ENCODE measurements at places on chromosomes 2 and 18. TPM values are rescaled to one million over a fixed set of nuclear protein-coding genes. Genes with fewer than 3 reads are reported as not detected.
A peak's percentile ranks its signal among the peaks of the same experiment; 100 is the strongest.

Gene ANKRD30B
- total RNA-seq = not detected

Gene HOXD1
- 4.6 TPM for total RNA-seq

Gene CHRNG
- total RNA-seq = not detected

DNA sequence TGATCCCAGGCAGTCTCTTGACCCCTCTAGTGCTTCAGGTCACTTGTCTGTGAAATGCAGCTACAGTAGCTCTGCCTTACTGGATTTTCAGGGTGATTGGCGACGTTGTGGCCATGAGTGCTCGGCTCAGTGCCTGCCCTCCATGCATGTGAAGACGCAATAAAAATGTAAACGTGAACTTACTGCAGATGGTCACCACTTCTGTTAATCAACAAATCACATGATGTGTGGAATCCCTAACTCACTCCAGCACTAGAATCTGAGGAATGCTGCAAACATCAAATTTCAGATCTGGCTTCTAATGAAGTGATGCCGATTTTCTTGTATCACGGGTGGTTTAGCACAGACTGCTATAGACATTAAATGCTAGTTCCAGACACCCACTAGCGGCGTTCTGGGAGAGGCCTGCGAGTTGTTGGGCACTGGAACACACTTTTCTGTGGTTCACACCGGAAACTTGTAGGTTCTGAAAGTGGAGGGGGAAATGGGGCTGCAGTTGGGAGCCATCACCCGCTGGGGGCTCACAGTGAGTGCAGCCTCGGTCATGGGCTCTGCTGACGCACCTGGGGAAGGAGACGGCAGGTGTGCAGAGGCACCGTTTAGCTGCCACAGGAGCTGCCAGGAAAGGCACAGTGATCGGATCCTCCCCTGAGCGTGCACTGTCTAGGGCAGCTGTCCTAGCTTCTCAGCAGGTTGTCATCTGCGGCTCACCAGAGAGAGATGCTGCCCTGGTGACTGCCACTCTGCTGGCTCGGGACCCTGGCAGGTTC is 6.5 kb downstream of the CNDP1 start:
- DNase-seq = no peak

GRCh38 chr2:42971947-42972736 is 179.8 kb upstream of the HAAO start:
- no peak for DNase-seq

GRCh38 chr2:216423071-216423470 is 10.8 kb downstream of the SMARCAL1 start:
- DNase-seq = no peak

DNA sequence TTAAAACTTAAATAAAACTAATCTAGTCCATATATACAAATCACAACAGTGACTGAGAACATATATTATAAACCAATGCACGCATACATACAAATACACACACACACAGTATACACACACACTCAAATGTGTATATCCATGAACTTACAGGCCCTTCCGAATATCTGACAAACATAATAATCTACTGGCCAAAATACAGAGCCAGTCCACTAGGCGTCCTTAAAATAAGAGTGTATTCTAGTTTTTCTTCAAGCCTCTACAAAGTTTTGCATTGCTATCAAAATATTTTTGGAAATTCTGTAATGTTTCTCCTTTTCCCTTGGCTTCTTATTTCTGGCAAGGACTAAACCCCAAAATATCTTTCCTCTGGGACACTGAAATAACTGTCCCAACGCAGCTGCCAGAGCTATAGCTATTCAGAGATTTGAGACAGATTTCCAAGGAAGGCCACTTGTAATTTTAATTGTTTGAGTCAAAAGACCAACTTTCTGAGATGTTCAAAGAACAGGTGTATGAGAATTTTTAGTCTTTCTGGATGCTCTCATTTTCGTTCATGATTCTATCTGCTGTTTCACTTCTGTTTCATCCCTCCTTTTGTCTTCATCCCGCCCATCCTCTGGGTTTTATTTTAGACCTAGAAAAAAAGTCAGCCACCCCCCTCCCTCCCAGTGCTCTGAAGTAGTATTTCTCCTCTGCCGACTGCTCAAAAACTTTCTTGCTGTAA is 24.1 kb upstream of the SP3 start:
- no peak for DNase-seq

GRCh38 chr18:22439447-22439846 is 21.7 kb upstream of the CTAGE1 start:
- DNase-seq = no peak

- DNase-seq = no peak
Observed at GRCh38 chr2:199366406-199366805, 91.3 kb downstream of the SATB2 start.

DNA sequence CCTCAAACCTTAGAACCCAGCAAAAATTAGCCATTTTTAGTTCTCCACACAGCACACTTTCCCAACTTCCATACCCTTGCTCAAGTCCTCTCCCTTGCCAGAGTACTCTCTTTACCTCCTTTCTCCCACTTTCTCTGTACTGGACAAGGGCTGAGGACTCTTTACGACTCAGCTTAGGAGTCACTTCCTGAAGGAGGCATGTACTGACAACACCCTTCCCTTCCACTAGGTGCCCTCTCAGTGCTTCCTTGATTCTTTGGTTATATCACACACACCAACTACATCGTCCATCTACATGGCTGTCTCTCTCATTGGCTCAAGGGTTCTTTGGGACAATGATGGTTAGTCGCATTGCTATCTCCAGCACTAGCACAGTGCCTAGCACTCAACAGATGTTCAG is 5.2 kb upstream of the C18orf63 start:
- DNase-seq = no peak

- DNase-seq = no peak
Observed at GRCh38 chr2:182330451-182331305, 96.2 kb downstream of the PDE1A start.

GRCh38 chr2:227780981-227781615 is 32.5 kb upstream of the CCL20 start:
- no peak for DNase-seq

DNA sequence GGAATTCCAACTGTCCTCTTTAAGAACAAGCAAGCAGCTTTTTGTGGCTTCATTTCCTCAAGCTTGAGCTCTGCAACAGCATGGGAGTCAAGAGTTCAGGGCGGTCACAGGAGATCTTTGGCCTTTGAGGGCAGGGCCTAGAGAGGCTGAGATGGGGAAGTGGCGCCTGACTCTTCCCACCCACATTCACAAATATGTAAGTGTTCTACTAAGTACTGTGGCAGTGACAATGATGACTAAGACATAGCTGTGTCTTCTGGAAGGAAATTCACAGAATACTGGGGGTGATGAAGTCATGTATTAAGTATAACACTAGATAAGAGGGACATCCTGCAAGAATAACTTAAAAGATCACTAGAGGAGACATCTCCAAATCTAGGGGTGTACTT is 15.0 kb downstream of the RND3 start:
- peak; percentile 49 for DNase-seq

GRCh38 chr18:36693931-36694620 is 134.7 kb downstream of the TPGS2 start:
- DNase-seq = no peak

Measured in dermis microvascular lymphatic vessel endothelial cell (primary cell).